Uterus (tissue), 4 donors: ENCODE measurements at places on chromosomes 5 and 9. TPM values are rescaled to one million over a fixed set of nuclear protein-coding genes. Genes with fewer than 3 reads are reported as not detected.

ARSI gene
- total RNA-seq: 4.3 TPM

PRKAA1 gene
- total RNA-seq: 112 TPM

TNC gene
- 242 TPM for total RNA-seq

TTC23L gene
- 0.15 TPM for total RNA-seq

FAM78A gene
- 3.8 TPM for total RNA-seq
